ENCODE measurements at places on chromosomes 3 and 15.

DNA sequence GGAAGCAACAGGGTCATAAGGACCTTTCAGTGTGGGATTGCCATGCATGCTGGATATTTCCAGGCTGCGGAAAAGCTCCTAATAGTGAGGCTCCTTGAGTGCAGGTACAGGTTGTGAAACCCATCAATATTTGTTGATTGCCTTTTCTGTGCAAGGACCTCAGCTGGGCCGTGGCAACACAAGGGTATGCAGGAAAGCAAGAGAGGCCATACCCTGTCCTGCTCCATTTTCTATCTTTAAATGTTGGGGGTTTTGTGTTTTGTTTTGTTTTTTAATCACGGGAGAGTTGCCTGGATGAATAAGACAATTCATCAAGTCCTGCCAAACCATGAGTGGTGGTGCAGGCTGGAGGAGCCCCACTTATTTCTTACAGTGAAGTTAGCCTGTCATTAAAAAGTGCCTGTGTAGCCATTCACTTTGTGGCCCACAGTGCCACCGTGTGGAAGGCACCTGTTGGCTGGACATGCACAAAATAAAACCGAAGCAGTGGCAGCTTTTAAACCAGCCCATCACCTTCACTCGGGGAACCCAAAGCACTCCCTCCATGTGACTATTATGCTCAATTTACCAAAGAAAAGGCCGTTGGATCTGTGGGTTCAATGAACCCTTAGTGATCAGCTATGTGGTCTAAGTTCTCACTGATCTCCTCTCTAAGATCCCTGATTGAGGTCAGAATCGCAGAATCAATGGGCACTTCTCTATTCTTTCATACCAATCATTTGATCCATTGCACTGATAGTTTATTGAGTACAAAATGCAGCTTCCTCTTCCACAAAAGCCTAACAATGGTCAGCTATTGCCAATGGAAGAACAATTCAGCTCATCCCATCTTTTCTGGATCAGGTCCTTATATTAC lies 42.2 kb downstream of the CLDN18 start:
- DNase-seq, result peak; percentile 42

DNA sequence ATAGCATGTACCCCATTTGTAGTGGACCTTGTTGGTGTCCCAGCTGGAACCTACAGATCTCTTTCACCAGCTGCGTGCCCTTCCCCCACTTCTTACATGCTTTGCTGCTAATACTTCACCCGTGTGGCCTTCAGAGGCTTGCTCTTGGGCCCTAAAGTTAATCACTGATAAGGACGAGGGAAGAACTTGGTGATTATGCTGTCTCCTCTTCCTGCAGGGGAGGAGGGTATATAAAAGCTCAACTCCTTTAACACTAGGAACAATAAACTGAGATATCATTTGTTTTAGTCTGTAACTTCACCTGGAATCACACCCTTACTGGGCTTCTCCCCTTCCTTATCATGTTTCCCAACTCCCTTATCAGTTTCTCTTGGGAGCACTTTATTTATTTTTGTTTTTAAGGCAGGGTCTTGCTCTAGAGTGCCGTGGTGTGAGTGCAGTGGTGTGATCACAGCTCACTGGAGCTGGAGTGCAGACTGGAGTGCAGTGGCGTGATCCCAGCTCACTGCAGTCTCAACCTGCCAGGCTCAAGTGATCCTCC lies 43.2 kb upstream of the PIK3R4 start:
- DNase-seq, result no peak

DNA sequence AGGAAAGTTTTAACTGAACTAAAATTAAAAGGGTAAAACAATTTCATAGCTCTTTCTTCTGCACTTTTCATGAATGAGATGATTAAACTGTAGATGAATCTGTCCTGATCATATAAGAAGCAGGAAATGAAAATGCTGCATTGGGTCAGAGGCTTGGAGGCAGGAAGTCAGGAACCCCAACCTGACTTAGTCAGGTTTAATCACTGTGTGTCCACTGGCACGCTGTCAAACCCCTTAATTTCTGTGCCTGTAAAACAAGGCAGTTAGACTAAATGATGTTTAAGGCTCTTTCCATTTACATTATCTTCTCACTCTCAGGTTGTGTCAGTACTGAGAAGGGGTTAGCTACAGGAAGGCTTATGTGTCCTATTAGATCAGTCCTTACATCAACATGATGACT lies 193.3 kb upstream of the TTC14 start:
- DNase-seq, result no peak

DNA sequence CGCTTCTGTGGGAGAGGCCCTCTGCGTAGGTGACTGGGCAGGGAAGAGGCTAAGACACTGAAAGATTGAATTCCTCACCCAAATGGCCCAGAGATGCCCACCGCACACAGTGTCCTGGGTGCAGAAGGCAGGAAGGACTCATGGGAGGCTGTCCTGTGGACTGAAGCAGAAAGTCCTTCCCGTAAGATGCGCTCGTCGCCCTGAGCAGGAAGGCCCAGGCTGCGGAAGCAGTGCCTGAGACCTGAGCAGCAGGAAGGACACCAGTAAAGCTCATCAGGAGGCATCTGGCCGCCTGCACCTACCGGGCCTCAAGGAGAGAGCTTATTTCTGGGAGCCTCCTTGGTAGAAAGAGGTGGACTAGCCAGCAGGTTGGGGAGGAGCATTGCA lies 3.3 kb downstream of the PAK6 start:
- no peak for DNase-seq

DNA sequence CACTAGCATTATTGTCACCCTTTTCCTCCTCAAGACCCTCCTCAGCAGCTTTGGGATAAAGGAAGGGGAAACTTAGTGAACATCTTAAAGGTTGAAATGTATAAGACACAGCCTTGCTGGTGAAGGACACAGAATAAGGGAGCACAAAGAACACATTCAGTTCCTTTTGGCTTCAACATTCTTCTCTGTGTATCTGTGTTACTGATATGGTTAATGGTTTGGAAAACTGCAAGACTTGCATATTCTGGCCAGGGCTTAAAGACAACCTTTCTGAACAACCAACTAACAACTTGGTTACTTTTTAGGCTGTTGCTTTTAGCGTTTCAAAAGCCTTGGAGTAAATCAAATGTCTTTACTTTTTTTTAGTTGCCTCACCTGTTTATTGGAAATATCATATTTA lies 680.5 kb downstream of the MECOM start:
- no peak for DNase-seq

GRCh38 chr3:25433868-25434267 lies 5.8 kb downstream of the RARB start:
- no peak for DNase-seq

GRCh38 chr3:55198554-55198953 lies 270.7 kb upstream of the LRTM1 start:
- DNase-seq, result no peak

- no peak for DNase-seq
These were observed 151.0 kb downstream of the TJP1 start for GRCh38 chr15:29670998-29671981.

GRCh38 chr15:74165461-74165860 lies 8.0 kb upstream of the ISLR start:
- DNase-seq, result no peak

DNA sequence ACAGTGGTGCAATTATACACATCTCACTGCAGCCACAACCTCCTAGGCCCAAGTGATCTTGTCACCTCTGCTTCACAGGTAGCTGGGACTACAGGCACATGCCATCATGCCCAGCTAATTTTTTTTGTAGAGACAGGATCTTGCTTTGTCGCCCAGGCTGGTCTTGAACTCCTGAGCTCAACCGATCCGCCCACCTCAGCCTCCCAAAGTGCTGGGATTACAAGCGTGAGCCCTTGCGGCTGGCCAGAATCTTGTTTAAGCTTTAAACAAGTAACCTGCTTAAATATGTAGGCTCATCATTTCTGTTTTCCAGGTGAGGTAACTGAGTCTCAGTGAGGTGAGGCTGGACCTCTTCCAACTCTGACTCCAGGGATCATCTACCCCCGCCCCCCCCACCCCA lies 7.7 kb upstream of the PSTPIP1 start:
- DNase-seq, result peak; percentile 25

- DNase-seq, result no peak
These were observed 111.1 kb downstream of the SNRPN start for GRCh38 chr15:25065876-25066275.

DNA sequence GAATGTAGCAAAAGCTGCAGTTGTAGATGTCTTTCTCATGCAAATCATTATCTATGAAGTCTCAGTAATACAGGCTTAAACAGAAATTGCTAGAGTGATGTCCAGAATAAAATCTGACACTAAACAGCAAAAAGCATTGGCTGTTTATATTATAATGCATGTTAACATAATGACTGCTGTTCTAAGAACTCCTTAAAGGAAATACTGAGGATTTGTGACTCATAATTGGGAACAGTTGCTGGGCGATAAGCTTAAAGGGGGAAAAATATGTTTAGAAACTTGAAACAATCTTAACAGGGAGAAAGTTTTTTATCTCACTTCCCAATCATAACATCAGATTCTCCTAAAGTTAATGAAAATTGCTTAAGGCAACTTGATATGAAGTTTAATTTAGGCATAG lies 17.5 kb downstream of the TIPARP start:
- no peak for DNase-seq

DNA sequence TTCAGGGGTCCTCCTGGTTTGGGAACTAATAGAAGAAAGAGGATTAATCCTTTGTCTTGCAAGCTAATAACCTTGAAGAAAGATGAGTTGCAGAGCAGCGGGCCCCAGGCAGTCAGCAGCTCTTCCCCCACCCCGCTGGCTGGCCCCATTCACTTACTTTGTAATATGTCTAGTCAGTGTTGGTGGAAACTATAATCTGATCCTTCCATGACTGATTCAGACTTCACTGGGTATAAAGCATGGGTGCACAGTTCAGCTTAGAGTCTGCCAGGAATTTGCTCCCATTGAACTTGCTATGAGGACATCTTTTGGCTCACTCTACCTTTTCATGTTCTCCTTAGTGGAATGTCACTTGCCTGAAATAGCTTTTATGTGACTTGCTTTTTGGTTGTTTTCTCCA lies 117.7 kb downstream of the CCNL1 start:
- no peak for DNase-seq

GRCh38 chr3:190384309-190384756 lies 3.6 kb upstream of the CLDN16 start:
- DNase-seq, result no peak

GRCh38 chr3:114518206-114518808 lies 224.5 kb downstream of the TIGIT start:
- no peak for DNase-seq

DNA sequence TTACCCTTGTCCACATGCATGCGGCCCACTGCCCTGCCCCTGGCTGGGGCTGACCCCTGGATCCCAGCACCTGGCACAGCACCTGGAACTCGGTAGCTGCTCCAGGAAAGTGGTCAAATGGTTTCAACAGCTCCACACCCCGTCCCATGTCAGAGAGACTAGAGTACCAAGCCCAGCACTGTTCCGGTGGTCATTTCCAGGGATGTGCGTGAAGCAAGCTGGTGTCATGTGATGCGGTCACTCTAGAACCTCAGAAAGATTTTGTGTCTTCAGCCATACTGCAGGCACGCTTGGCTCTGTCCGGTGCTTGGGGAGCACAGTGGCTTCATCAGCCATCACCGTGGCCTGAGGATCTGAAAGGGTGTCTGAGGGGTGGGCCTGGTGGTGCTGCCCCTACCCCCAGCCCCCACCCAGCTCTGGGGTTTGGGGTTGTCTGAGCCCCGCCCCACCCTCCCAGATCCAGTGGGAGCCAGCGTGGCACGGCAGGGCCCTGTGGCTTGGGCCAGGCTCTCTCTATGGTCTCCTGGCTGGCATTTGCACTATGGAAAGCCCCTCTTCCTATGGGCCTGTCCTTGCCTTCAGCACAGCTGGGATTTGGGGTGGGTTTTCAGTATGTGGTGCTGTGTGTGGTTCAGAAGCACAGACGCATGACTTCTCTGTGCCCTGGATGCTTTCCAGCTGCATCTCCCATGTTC lies 15.3 kb downstream of the APBA2 start:
- DNase-seq, result no peak

GRCh38 chr3:125641891-125642290 lies 46.6 kb upstream of the OSBPL11 start:
- no peak for DNase-seq

- no peak for DNase-seq
These were observed 610.9 kb downstream of the AGBL1 start for GRCh38 chr15:86690566-86690965.

DNA sequence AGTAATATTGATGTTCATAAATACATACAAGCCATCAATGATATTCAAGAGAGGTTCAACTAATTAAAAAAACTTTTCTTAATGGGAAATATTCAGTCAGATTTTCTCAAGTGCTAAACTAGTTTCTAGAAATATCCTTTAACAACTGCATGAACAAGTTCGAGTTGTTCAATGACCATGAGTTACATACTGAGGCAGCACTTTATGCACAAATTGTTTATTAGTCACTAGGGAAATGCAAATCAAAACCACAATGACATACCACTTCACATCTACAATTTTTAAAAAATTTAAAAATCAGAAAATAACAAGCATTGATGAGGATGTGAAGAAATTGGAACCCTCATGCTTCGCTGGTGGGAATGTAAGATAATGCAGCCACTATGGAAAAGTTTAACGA lies 62.4 kb downstream of the RAD18 start:
- no peak for DNase-seq

GRCh38 chr3:58824285-58824684 lies 157.7 kb upstream of the FAM3D start:
- DNase-seq, result peak; percentile 69

GRCh38 chr3:175495331-175495730 lies 636.2 kb downstream of the NAALADL2 start:
- DNase-seq, result no peak

DNA sequence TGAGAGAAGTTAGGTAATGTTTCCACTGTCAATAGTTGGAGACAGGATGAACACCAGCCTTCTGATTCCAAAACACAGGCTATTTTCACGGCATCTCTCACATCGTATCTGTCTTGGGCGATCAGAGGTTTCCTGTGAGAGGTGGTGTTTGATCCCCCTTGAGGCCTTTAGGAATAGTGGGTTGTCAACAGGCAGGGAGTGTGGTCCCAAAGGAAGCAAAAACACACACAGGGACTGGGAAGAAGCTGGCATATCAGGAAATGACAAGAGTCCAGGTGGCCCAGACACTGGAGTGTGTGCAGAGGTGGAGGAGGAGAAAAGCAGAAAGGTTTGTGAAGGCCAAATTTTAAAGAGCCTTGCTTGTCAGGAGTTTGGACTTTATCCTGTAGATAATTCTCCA lies 6.6 kb upstream of the MAGEF1 start:
- DNase-seq, result no peak

GRCh38 chr15:40290918-40291574 lies 8.2 kb upstream of the ANKRD63 start:
- no peak for DNase-seq

DNA sequence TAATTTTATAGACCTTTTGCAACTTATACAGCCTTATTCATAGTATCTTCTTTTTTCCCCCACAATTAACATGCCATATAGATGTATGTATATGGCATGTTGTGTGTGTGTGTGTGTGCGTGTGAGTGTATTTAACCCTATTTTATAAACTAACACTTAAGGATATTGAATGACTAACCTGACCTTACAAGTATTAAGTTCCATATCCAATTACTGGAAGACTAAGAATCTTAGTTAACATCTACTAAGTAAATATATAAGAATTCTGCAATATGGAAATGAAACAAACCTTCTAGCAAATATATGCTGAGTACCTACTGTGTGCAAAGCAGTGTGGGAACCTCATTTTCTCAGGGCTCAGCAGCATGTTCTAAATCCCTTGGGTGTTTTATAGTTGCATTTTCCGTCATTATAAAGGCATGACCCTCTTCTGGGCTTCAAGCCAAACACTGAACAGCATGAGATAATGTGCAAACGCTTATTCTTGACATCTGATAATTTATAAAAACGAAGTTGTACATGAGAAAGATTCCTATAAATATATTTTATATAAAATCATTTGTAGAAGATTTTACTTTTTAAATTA lies 105.5 kb downstream of the NLGN1 start:
- DNase-seq, result no peak
